ENCODE measurements at places on chromosomes 11 and 22.
A peak's percentile ranks its signal among the peaks of the same experiment; 100 is the strongest.

DNA sequence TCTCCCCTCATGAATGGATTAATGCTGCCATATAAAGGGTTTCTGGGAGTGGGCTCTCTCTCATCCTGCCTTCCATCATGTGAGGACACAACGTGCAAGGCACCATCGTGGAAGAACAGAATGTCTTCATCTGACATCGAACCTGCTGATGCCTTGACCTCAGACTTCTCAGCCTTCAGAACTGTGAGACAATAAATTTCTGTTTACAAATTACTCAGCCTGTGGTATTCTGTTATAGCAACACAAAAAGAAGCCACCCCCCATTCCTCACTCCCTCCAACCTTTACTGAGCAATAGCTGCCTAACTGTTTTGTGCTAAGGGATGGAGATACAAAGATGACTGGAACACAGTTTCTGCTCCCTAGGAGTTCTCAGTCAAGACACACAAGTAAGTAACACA, 106.1 kb upstream of the PLET1 start:
- DNase-seq: no peak

GRCh38 chr11:10439351-10439750, 15.7 kb upstream of the AMPD3 start:
- DNase-seq: no peak

DNA sequence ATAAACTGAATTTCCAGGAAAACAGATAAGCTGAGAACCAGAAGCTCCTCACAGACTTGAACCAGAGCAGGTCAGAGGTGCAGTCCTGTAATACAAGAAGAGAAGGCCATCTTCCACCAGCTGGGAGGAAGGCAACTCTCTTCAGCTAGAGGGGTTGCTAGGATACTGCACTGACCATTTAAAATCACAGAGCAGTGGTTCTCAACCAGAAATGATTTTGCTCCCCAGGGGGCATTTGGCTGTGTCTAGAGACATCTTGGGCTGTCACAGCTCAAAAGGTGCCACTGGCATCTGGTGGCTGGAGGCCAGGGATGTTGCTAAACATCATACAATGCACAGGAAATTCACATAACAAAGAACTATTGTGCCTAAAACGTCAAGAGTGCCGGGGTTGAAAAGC, 17.2 kb downstream of the OPCML start:
- DNase-seq: no peak

- no peak for DNase-seq
Measured at GRCh38 chr11:64276653-64277431, 7.6 kb downstream of the BAD start.

DNA sequence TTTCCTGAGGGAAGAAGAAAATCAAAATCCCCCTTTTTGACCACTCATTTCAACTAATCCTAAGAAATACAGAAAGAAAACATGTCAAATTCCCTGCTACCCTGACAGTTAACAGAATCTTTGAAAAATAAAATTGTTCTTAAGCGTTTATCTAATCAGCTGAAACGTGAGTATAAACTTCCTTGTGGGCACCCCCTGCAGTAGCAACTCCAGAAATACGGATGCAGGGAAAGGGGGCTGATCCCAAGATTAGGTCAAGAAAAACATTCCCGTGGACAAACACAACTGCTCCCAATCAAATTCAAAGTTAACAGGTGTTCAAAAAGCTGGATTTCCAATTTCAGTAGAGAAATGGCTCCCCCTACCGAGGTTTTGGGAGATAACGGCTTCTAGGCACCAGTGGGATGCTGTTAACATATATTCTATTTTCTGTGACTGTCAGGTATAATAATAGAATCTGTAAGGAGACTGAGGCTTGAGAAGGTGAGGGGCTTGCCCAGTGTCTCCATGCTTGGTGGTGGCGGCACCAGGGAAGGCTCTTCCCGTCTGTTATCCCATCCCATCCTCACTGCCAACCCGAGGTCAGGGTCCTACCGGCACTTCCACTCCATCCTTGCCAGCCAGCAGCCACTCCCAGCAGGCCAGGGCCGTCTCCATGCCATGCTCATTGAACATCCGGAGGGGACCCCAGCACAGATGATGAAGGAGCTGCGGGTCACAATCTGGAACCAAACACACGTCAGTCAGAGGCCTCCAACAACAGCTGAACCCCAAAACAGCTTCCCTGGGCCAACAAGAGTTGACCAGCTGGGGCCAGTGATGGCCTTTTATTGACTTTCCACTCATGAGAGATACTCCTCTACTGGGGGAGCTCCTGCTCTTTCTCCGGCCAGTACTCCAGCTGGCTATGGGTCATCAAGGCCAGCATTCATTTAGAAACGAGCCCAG, 32.0 kb upstream of the SERPIND1 start:
- peak; percentile 27 for DNase-seq

- no peak for DNase-seq
Measured at GRCh38 chr11:77074205-77074604, 7.4 kb downstream of the CAPN5 start.

- DNase-seq: no peak
Measured at GRCh38 chr11:73810637-73811036, 23.0 kb downstream of the MRPL48 start.

GRCh38 chr11:75945446-75945845, 130.4 kb downstream of the UVRAG start:
- DNase-seq: no peak

DNA sequence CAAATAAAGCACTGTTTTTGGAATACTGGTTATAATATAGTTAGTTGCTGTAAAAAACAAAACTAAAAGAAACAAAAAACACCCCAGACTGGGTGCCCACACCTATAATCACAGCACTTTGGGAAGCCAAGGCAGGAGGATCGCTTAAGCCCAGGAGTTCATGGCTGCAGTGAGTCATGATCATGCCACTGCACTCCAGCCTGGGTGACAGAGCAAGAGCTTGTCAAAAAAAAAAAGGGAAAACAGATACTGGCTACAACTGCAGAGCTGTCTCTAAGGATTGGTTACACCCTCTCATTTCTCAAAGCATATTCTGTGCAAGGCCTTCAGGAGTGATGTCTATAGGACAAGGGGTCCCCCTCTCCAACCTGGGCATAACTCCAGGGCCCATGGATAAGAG, 14.6 kb upstream of the STK33 start:
- no peak for DNase-seq

DNA sequence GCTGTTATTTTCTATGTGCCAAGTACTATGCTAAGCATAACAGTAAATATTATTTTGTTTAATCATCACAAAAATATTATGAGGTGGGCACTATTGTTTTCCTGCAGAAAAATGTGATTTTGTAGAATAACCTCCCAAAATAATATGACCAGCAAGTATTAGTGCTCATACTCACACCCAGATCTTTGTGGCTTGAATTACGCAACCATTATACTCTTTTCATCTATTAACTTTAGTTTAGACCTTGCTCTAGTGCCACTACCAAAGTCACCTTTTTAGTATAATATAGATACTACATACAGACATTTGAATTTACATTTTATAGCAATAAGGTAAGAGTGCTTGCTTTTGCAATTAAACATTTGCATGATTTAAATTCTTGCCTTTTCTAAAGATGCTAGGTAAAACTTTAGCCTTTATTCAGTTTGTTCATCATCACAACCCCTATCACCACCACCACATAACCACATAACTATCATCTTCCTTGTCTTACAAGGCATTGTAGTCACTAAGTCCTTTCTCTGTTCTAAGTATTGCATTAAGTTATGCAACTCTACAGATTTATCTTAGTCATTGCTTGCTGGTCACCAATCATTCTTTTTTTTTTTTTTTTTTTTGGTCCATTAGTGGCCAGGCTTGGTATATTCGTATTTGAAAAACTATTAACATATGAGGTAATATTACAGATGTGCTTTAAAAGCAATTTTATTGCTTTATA, 68.4 kb downstream of the GAS2 start:
- no peak for DNase-seq

- no peak for DNase-seq
Measured at GRCh38 chr22:27134315-27134701, 476.9 kb downstream of the MIAT start.

DNA sequence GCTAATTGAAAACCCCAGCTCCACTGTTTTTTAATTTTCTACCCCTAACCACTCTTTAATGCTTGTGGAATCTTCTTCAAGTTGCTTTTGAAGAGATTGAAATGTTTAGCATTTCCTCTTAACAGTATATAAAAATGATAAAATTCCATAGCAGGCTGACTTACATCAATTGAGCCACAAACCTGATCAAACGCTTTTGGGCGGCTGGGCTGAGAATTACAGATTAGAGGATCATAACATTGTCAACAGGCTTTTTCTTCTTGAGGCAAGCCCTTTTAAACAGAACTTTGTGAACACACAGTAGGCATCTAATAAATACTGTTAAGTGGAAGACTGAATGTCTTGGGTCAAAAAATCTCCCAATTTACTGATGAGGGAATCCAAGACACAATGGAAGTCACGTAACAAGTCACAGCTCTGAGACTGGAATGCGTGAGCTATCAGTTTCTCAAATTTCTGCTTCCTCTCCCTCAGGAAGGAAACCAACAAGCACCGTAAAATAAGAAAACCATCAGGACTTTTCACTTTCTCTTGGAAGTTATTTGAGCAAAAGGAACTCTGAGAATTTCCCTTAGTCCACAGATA, 50.0 kb upstream of the CCDC89 start:
- no peak for DNase-seq

- DNase-seq: no peak
Measured at GRCh38 chr11:89487016-89487415, 4.2 kb downstream of the NOX4 start.

- no peak for DNase-seq
Measured at GRCh38 chr11:59990421-59990820, 26.6 kb upstream of the OOSP4B start.

- DNase-seq: no peak
Measured at GRCh38 chr22:29642694-29643093, 39.3 kb downstream of the NF2 start.

DNA sequence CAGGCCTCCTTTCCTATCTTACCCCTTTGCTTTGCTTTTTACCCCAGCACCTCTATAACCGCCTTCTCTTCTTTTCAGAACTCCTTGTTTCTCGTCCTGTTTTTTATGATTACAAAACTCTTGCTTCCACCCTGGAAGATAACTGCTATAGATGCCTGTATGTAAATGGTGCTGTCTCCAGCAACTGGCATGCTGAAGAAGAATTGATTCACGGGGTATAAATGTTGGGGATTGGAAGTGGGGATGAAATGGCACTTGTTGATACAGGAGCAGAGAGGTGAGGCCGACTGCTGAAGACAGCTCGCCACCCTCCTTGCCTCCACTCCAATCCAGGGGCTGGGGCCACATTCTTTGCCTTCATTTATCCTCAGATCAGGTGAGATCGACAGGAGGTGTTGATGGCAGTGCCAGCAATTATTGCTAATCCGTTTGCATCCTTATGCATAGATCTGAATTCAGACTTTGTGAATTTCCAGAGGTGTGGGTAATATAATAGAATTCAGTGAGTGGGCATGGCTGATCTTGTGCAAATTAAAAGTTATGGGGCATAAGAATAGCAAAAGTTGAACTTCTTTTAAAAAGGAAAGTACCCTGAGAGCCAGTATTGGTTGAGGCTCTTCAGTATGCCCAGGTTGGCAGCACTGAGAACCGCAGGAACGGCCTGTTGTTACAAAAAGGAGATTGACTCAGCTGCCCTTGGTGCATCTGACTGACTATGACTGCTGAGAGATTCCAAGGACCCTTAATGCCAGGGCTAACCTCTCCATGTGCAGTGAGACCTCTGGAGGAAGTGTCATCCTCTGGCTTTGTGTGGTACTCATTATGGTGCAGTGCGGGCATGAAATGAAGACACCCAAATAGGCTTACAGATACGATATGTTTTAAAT, 5.3 kb downstream of the NEAT1 start:
- no peak for DNase-seq

GRCh38 chr11:70270877-70271648, 573 bp downstream of the PPFIA1 start:
- no peak for DNase-seq

DNA sequence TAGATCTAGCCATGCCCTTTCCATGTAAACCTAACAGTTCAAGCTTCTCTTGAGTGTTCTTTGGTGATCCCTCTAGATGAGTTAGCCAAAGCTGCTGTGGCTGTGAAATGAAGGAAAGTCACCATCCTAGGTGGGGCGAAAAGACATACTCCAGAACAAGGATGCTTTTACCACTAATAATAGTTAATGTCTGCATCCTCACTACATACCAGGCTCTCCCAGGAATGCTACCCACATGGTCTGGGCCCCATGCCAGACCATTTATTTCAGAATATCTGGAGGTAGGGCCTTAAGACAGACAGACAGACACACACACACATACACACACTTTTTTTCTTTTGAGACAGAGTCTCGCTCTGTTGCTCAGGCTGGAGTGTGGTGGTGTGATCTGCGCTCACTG, 14.7 kb downstream of the ABTB2 start:
- DNase-seq: no peak

- no peak for DNase-seq
Measured at GRCh38 chr11:128628686-128629085, 41.3 kb upstream of the ETS1 start.

DNA sequence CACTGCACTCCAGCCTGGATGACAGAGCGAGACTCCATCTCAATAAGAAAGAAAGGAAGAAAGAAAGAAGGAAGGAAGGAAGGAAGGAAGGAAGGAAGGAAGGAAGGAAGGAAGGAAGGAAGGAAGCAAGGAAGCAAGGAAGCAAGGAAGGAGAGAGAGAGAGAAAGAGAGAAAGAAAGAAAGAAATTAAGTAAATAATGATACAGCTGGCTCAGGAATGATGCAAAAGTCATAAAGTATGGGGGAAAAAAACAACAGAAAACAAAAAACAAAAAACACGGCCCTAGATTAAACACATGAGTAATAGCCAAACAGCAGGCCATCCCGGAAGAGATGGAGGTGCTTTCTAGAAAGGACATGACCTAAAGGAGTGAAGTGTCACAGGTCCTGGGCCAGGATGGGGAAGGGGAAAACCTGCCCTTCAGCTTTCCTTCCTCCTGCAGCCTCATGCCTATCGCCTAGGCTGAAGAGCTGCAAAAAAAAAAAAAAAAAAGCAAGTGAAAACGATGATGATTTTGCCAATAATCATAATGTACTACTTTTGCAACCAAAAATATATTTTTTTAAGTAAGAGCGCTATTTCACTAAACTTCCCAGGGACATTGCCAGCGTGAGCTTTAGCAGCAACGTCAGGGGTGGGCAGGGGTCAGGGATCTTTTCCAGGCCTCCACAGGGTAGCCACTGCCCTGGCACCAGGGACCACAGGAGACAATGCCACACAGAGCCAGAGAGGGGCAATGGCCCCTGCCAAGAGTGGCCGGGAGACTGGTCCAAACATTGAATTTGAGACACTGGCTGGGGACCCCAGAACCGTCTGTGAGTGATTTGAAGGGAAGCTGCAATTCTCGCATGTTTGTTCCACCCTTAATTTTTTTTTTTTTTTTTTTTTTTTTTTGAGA, 28.2 kb upstream of the TMPRSS4 start:
- DNase-seq: no peak

- no peak for DNase-seq
Measured at GRCh38 chr11:62338218-62338617, 970 bp downstream of the ASRGL1 start.

- DNase-seq: no peak
Measured at GRCh38 chr11:20163783-20164481, 3.7 kb upstream of the DBX1 start.

All from stimulated activated CD4-positive, alpha-beta T cell treated with anti-CD3 and anti-CD28 coated beads, Interleukin-1b, Interleukin-23, amount 100 ng/mL, for 4 hours (primary cell).